ENCODE measurements at places on chromosomes 2 and 18. TPM values are rescaled to one million over a fixed set of nuclear protein-coding genes. Genes with fewer than 3 reads are reported as not detected.
A peak's percentile ranks its signal among the peaks of the same experiment; 100 is the strongest.

The ALPI gene
- not detected for total RNA-seq

GRCh38 chr18:72128649-72129048 is 415.5 kb downstream of the CBLN2 start:
- no peak for DNase-seq
- H3K4me3 ChIP-seq, result no peak overlapping the region
- no peak overlapping the region for H3K27ac ChIP-seq
- no peaks in the 10 kb centered on the region for H3K27me3 ChIP-seq

The IL1B gene
- 110 TPM for total RNA-seq

DNA sequence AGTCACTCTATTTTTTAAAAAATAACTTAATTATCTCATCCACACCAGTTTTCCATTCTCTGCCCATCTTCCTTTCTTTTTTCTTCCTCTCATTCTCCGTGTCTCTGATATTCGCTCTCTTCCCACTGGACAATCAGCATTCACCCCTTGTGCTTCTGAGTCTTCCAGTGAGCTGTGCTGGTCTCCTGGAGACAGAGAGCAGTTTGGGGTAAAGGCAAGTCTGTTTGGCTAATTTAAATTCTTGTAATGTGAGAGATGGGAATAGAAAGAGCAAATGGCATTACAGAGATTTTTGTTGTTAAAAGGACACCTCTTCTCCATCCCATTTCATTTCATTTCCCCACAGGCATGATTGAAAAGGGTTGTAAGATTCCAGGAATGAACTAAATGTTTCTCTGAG is 107.5 kb downstream of the DTNA start:
- no peaks in the 10 kb centered on the region for H3K4me1 ChIP-seq
- H3K27me3 ChIP-seq, result no peaks in the 10 kb centered on the region
- no peak overlapping the region for H3K27ac ChIP-seq
- H3K4me3 ChIP-seq, result no peak overlapping the region
- no peak for DNase-seq

- no peaks in the 10 kb centered on the region for H3K27me3 ChIP-seq
- H3K27ac ChIP-seq, result no peak overlapping the region
- H3K4me3 ChIP-seq, result no peak overlapping the region
These were observed 128.3 kb upstream of the HS6ST1 start for GRCh38 chr2:128446874-128447537.

The SNTG2 gene
- total RNA-seq, result not detected

The CMPK2 gene
- 5.8 TPM for total RNA-seq

DNA sequence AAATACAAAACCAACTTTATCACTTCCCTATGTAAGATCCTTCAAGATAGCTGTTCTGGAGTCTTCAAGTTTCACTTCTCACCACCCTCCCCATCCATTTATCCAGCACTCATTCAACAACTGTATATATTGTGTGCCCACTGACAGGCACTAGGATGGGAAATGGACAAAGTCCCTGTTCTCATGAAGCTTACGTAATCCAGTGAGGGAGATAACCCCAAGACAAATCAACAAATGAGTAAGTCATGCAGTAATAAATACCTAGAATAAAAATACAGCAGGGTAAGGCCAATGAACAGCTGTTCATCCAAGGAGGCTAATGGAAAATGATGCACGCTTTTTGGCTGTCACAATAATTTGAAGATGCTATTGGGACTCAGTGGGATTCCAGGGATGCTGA is 133.8 kb downstream of the MEMO1 start:
- DNase-seq, result no peak
- H3K4me1 ChIP-seq, result no peaks in the 10 kb centered on the region
- no peak overlapping the region for H3K27ac ChIP-seq
- H3K36me3 ChIP-seq, result peaks cover 9% of the 10 kb centered on the region

- peaks cover 36% of the 10 kb centered on the region for H3K36me3 ChIP-seq
- no peak for DNase-seq
- H3K4me3 ChIP-seq, result peak overlapping the region; percentile 70
- no peaks in the 10 kb centered on the region for H3K27me3 ChIP-seq
- peaks cover 19% of the 10 kb centered on the region for H3K4me1 ChIP-seq
These were observed 447 bp downstream of the RETSAT start for GRCh38 chr2:85353876-85354285.

GRCh38 chr2:180015951-180016709 is 9.0 kb upstream of the CWC22 start:
- no peak for DNase-seq
- no peak overlapping the region for H3K4me3 ChIP-seq
- H3K27ac ChIP-seq, result no peak overlapping the region
- peaks cover 7% of the 10 kb centered on the region for H3K27me3 ChIP-seq
- no peaks in the 10 kb centered on the region for H3K36me3 ChIP-seq

DNA sequence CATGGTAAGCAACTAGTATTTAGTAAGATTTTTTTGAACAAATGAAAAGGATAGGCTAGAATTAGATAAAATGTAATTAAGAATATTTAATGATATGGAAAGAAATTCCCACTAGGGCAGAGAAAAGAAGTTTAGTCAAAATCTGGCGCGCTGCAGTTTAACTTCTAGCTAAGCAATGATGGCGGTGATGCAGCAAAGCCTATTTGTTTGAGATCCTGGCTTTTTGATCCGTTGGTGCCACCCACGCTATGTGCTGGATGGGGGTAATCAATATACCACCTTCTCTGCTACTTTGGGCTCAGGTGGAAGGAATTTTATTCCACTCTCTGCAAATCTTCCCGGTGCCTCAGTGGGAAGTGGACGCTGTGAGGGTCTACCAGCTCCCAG is 421 bp upstream of the FAM171B start:
- H3K4me3 ChIP-seq, result no peak overlapping the region
- no peaks in the 10 kb centered on the region for H3K36me3 ChIP-seq
- peaks cover 9% of the 10 kb centered on the region for H3K4me1 ChIP-seq
- no peak for DNase-seq

- no peaks in the 10 kb centered on the region for H3K36me3 ChIP-seq
- H3K4me1 ChIP-seq, result no peaks in the 10 kb centered on the region
- no peaks in the 10 kb centered on the region for H3K27me3 ChIP-seq
- DNase-seq, result no peak
These were observed 708 bp downstream of the AGXT start for GRCh38 chr2:240869109-240869955.

The SLC9A4 gene
- 0.19 TPM for total RNA-seq

DNA sequence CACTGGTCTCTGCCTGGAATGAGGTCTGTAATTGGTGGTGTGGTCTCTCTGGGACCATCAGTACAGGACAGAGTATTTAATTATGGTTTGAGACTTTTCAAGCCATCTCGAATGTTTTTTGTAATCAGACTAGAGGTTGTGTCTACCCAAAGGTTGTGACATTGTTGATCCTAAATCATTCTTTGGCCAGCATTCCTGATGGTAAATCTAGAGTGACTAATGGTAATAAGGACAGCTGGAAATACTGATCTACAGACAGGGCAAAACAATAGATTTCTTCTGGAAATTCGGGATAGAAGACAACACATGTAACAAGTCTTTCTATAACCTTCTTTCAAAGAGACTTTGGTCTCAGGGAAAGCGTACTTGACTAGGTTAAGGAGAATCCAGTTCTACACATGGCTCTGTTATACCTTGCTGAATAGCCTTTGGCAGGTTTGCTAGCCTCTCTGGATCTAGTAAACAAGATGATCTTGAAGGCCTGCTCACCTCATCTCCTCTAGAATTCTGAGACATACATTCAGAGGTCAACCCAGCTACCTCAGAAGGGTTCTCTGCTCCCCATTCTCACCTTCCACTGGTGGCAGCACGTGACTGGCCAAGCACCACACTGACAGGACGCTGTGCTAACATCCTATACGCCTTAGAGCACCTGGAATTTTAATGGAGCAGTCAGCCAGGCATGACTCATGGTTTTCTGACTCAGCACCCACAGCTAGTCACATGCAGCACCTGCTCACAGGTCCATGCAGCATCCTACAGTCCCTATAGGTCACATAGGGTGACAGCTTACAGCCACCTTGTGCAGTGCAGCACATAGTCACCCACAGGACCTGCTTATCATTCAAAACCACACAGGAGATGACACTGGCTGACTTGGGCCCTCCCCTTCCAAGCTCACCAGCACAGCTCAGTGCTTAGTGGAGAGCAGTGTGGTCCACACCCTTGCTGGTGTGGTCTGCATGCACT is 12.2 kb downstream of the PLB1 start:
- no peaks in the 10 kb centered on the region for H3K36me3 ChIP-seq
- peak overlapping the region; percentile 31 for H3K27ac ChIP-seq
- DNase-seq, result peak; percentile 59
- no peaks in the 10 kb centered on the region for H3K27me3 ChIP-seq

The REG3A gene
- not detected for total RNA-seq

DNA sequence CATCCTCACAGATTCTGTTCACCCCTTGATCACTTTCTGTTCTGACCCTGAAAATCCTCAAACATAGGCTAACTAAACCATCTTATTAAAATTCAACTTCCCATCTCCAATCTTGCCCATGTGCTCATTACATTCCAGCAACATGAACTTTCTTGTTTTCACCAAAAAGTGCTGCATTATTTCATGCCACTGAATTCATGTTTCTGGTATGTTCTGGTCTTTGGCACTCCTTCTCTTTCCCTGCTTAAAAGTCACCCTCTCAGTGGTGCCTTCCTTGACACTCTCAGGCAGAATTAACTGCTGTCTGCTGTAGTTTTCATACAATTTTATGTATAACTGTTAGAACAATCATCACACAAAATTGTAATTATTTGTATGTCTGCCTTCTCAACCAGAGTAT is 247.7 kb upstream of the RBMS1 start:
- no peaks in the 10 kb centered on the region for H3K4me1 ChIP-seq
- no peaks in the 10 kb centered on the region for H3K27me3 ChIP-seq

Measured in natural killer cell (primary cell).